ENCODE measurements at places on chromosomes 13 and 19. TPM values are rescaled to one million over a fixed set of nuclear protein-coding genes. Genes with fewer than 3 reads are reported as not detected.

Gene ZNF256
- 13.3 TPM for total RNA-seq

DNA sequence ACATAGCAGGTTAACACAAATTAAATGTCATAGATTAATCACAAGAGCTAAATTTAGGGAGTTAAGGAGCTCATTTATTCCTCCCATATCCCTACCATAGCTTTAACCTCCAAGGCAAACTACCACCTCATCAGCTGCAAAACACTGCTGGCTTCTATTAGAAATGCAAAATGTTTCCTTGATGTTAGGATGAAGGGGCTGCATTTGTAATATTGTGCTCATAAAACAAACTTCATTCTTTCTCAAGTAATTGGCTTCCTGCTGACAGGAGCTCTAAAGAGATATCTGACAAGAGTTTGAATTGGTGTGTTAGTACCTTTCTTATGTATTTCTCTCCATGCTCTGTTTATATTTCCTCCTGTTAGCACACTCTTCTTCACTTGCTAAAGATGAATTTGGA is 152.1 kb downstream of the OLFM4 start:
- no peaks in the 10 kb centered on the region for H3K27me3 ChIP-seq
- no peaks in the 10 kb centered on the region for H3K36me3 ChIP-seq
- no peak overlapping the region for H3K27ac ChIP-seq
- no peaks in the 10 kb centered on the region for H3K4me1 ChIP-seq
- no peak for DNase-seq
- no peak overlapping the region for H3K4me3 ChIP-seq

Gene GZMM
- 0.31 TPM for total RNA-seq

- H3K36me3 ChIP-seq: no peaks in the 10 kb centered on the region
- DNase-seq: peak; percentile 96
- no peak overlapping the region for H3K27ac ChIP-seq
Observed at GRCh38 chr19:10027158-10027997, 14.1 kb downstream of the RDH8 start.

Gene LGALS14
- not detected for total RNA-seq

- DNase-seq: no peak
- H3K27me3 ChIP-seq: no peaks in the 10 kb centered on the region
- H3K4me1 ChIP-seq: no peaks in the 10 kb centered on the region
- H3K27ac ChIP-seq: no peak overlapping the region
- H3K4me3 ChIP-seq: no peak overlapping the region
- no peaks in the 10 kb centered on the region for H3K36me3 ChIP-seq
Observed at GRCh38 chr13:110885516-110885915, 29.4 kb downstream of the ANKRD10 start.
